Progenitor cell of endocrine pancreas (in vitro differentiated cells): ENCODE measurements at places on chromosomes 5 and 9. TPM values are rescaled to one million over a fixed set of nuclear protein-coding genes. Genes with fewer than 3 reads are reported as not detected.

DNA sequence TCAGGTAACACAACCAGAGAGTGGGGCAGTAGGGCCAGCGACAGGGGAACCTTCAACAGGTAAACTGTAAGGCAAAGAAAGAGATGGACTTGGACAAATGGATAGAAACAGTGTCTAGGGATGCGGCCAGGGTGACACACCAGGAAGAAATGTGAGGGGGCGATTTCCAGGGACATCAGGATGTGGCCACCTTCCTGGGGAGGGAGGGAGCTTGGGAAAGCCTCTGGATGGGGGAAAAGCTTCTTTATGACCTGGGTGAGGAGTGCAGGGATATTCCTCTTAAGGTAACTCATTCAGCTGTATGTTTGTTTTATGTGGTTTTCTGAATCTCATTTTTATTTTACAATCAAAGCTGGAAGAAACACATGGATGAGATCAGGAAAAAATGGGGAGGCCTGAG, 11.9 kb upstream of the NXNL2 start:
- no peak for DNase-seq
- H3K27me3 ChIP-seq = peaks cover 9% of the 10 kb centered on the region
- no peaks in the 10 kb centered on the region for H3K4me1 ChIP-seq
- H3K4me3 ChIP-seq = no peak overlapping the region

GRCh38 chr5:68347536-68347935, 132.0 kb downstream of the PIK3R1 start:
- H3K4me3 ChIP-seq = no peak overlapping the region
- H3K27ac ChIP-seq = no peak overlapping the region
- H3K27me3 ChIP-seq = no peaks in the 10 kb centered on the region
- peaks cover 13% of the 10 kb centered on the region for H3K4me1 ChIP-seq
- H3K36me3 ChIP-seq = no peaks in the 10 kb centered on the region

The ACTBL2 gene
- total RNA-seq = not detected in 2 replicates

The PROB1 gene
- total RNA-seq = 2.0 and 2.2 TPM in 2 replicates

The VAV2 gene
- 80.6 and 82.8 TPM in 2 replicates for total RNA-seq
